ENCODE measurements at places on chromosomes 3 and 15.

GRCh38 chr3:32154205-32154579 lies 47.8 kb downstream of the GPD1L start:
- DNase-seq = no peak

DNA sequence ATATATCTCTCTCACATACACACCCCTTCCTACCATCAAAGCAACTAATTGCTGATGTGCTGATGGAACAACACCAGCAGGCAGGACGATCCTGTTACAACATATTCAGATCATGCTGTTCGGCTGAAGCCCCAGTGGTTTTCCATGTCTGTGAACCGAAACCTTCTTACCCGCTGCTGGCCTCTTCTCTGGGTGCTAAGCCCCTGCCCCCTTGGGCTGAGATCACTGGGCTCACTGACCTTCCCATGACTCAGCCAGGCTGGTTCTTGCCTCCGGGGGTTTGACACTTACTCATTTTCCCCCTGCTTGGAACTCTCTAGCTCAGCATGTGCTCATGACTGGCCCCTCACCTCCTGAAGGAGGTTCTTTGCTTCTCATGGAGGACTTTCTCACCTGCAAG lies 122.0 kb upstream of the RGMA start:
- DNase-seq = peak; percentile 18

GRCh38 chr3:163071713-163072112 lies 1575.1 kb downstream of the OTOL1 start:
- no peak for DNase-seq

DNA sequence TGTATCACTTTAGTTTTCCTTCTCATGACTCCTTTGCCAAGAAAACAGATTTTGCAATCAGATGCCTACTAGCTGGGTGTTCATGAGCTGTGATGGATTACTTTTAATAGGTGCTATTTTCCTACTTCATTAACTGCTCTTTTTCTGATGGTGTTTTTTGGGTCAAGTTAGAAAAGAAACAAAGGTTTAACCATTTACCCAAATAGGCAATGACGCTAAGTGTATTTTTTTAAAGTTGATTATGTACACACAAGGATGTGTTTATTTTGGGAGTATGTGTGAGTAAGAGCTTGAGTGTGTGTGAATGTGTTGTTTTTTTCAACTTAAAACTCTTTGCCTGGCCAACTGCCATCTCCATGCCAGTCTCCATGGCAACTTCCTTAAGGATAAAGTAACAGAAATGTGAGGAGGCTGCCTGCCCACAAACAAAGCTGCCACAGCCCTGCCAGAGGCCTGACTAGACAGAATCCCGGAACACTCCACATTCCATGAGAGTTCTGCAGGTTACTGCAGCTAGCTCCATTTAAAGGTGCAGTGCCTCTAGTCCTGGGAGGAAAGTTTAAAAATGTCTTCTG lies 215.6 kb upstream of the RBMS3 start:
- peak; percentile 97 for DNase-seq

DNA sequence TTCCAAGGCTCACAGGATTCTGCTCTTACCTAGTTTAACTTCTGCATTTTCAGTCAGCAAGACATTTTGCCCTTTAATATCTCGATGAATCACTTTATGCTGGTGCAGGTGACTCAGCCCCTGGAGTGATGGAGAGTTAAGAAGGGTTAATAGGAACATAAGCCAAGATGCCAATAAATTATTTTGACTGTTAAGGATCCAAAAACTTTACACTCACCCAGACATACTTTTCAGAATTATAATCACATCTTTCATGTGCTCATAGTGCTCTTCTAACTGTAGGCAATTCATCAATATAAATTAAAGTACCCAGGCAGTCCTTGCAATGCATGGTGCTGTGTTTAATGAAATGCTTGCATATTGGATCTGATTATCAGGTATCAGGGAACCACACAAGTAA lies 164.1 kb upstream of the SLC2A2 start:
- DNase-seq = no peak

DNA sequence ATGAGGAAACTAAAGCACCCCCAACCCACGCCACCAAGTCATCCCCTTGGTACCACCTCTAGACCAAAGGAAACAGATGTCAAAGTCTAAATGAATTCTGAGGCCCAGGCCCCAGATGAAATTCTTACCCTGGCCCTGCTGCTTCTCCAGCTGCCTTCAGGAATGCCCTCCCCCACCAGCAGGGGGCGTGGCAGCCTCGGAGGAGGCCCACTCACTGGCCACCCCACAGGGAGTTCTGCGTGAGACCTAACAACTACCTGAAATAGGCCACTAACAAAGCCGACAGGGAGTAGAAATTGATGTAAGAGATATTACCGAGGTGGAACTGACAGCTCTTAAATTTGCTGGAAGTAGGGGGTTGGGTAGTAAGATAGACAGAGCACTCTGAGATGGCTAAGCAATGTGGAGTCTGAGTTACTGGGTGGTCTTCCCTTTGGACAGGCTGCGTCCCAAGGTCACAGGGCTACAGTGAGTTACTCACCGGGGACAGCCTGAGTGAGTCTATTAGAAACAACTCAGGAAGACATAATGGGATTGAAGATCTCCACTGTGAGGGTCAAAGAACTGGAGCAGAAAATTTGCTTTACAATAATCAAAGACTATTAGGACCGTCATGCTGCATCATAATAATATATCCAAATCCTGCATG lies 240.7 kb downstream of the SHOX2 start:
- no peak for DNase-seq

- no peak for DNase-seq
Measured at GRCh38 chr15:68501616-68502015, 69.7 kb upstream of the ITGA11 start.

DNA sequence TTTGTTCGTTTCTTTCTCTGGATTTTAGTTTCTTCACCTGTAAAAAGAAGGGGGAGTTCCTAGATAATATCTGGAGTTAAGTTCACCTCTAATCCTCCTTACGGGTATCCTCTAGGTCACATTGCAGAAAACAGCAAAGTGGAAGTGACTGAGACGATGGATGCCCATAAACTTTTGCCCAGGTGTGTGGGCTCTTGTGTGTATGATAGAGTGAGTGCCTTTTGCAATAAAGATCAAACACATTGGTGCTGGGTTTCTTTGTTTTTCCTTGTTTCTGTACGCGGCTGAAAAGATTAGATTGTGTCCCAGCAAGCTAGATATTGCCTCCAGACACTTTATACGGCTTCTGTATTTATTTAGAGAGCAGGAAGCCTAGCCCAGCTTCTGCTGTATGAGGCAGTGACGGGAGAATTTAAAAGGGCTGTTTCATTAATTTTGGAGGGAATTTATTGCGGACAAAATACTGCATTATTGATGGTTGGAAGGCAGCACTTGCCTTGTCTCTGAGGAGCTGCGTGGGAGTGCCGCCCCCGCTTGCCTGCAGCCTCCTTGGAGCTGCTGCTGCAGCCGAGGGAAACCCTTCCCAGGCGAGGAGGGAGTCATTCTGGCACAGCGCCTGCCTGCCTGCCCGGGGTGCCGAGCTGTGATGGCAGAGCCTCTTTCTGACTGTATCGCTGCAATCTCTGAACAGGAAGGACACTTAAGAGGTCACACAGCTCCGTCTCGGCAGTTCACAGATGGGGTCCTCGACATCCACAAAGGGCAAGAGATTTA lies 38.5 kb downstream of the PYDC2 start:
- peak; percentile 33 for DNase-seq
